ENCODE measurements at places on chromosomes 13 and 19.

DNA sequence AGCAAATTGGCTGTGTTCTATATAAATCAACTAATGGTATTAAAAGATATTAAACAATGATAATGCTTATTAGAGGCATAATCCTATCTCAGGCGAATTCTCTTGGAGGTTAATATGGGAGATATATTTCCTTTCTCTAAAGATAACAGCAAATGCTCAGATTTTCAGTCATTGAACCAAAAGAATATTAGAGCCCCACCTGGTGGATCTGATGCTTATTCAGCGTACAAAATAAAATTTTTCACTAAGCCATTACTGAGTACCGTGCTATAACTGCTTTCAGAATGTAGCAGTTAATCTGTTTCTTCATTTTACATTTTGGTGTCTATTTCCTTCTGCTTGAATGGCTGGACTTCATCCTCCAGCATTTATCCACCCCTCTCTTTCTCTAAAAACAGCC is 143.3 kb upstream of the IPO5 start:
- DNase-seq: no peak

DNA sequence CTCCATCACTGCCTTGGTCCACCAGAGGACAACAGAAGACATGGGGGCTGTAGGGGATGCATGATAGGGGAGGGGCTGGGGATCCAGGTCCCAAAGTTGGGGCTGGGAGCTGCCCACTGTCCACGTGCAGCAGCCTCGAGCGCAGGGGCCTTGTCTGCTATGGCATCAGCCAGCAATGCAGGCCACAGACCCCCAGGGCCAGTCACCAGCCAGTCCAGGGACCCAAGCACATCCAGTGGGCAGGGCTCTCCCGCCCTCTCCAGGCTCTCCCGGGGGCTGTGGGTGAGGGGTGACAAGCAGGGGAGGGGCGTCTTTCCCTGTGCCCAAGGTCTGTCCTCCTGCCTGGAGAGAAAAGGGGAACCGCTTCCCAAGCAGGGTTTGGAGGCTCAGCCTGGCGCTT is 32.8 kb downstream of the PEPD start:
- no peak for DNase-seq

GRCh38 chr13:39462428-39462827 is 140.6 kb downstream of the LHFPL6 start:
- no peak for DNase-seq

GRCh38 chr13:26977541-26977940 is 194.1 kb downstream of the USP12 start:
- no peak for DNase-seq

GRCh38 chr13:39776439-39776838 is 121.0 kb downstream of the COG6 start:
- no peak for DNase-seq

- DNase-seq: no peak
These were observed 12.2 kb upstream of the KLK12 start for GRCh38 chr19:51047031-51047335.

DNA sequence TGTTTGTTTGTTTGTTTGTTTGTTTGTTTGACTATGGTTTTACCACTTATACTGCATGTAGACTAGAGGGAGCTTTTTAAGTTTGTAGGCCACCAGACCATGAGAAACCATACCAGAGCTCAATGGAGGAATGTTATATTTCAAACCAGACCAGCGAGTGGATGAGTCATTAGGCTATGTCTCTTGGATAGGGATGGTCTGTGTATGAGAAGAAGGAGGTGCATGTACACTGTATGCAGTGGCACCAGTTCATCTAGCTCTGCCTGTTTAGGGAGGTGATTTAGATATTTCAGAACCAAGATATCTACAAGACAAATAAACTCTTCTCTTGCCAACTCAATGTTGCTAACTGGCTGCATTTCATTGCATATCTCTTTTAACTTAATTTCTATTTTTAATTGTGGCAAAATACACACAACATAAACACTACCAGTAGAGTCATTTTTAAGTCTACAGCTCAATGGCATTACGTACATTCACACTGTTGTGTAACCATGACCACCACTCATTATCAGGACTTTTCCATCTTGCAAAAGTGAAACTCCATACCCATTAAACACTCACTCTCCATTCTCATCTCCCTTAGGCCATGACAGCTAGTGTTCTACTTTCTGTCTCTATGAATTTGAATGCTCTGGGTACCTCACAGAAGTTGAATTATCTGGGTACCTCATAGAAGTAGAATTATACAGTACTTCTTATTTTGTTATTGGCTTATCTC is 29.2 kb downstream of the SYDE1 start:
- no peak for DNase-seq

GRCh38 chr13:90108547-90108946 is 1238.9 kb upstream of the MIR17HG start:
- no peak for DNase-seq

DNA sequence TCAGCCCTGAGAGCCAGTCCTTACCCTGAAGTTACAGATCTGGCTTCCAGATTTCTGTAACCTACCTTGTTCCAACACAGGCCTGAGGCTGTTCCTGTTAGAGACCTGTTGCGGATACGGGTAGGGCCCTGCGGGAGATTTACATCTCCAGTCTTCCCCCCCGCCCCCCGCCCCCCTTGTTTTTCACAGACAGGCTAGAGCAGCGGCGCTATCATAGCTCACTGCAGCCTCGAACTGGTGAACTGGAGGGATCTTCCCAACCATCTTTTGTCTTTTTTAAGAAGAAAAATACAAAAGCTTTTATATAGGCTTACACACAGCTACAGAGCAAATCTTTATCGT is 10.6 kb upstream of the CEACAM21 start:
- DNase-seq: no peak

DNA sequence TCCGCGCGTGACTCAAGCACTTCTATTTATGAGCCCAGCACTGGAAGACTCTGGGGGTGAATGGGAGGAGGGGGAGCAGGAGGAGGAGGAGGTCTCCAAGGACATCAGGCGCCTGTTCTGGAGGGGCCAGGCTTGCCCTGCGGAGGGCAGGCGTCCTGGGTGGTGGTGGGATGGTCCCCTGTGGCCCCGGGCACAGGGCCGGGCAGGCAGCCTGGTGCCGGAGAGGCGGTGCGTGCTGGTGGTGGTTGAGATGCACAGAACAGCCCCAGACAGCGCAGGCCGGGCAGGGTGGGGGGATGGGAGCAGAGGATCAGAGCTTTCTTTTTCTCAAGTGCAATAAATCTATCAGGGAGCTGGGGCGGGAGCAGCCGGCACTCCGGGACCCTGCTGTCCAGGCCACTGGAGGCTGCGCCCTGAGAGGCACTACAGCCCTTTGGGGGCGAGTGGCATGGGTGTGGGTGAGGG is 14.0 kb downstream of the NKPD1 start:
- no peak for DNase-seq

GRCh38 chr19:53424968-53425597 is 6.7 kb upstream of the ZNF761 start:
- no peak for DNase-seq

GRCh38 chr19:49359851-49360820 is 2.1 kb downstream of the TEAD2 start:
- no peak for DNase-seq

DNA sequence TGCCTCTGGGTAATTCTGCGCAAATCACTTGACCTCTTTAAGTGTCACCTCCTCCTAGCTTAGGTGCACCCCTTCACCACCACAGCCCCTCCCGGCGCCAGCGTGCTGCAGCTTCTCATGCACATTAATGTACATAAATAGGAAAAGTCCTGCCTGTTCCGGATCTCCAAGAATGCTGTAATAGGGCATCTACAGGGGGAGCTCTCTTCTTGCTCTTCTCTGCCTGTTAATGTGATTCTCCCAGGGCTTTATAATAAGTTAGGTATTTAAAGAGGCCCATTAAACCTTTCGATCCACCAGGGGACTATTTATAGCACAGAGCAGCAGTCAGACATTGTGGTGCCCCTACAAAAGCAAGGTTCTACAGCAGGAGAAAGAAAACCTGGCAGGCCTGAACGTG is 35.3 kb downstream of the SOX1 start:
- no peak for DNase-seq

- no peak for DNase-seq
These were observed 1445.4 kb downstream of the EFNB2 start for GRCh38 chr13:105089858-105090643.

DNA sequence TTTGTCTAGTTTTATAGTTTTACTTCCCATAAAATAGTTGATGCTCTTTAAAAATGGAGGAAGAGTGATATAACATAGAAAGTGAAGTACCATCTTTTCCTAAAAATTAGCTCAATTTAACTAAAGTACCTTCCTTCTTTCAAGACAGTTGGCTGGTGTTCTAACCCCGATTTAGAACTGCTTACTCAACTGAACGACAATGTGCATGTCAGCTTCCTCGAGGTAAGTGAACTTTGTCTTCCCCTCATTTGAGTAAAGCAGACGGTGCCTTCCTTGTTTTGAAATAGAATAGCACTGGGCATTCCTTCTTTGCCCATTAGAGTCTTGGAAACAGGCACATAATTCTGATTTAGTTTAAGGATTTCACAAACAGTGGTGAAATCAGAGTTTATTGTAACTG is 1519.2 kb downstream of the EFNB2 start:
- DNase-seq: no peak

DNA sequence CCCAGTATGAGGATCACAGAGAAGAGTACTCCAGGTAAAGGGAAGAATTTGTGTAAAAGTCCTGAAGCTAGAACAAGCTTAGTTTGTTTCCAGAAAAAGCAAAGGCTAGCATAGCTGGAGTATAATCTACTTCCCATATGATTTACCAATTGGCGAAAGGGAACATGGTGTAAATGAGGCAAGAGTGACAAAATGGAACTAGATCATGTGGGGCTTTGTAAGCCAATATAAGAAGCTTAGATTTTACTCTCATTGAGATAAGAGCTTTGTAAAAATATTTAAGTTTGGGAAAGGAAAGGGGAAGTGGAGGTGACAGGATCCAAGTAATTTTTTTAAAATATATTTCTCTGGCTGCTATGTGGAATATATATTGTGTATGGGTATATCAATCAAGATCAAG is 234.9 kb downstream of the KCTD12 start:
- DNase-seq: no peak

DNA sequence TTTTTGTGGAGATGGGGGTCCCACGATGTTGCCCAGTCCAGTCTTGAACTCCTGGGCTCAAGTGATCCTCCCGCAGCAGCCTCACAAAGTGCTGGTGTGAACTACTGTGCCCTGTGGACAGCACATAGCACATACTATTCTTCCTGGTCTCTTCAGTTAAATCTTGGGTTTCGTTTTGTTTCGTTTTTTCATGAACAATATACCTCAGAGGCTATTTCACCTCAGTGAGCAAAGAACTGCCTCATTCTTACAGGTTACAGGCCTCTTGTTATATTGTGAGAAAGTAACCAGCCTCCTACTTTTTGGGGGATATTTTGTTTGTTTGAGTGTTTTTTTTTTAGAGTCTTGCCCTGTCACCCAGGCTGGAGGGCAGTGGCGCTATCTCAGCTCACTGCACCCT is 1.3 kb upstream of the C3 start:
- no peak for DNase-seq

DNA sequence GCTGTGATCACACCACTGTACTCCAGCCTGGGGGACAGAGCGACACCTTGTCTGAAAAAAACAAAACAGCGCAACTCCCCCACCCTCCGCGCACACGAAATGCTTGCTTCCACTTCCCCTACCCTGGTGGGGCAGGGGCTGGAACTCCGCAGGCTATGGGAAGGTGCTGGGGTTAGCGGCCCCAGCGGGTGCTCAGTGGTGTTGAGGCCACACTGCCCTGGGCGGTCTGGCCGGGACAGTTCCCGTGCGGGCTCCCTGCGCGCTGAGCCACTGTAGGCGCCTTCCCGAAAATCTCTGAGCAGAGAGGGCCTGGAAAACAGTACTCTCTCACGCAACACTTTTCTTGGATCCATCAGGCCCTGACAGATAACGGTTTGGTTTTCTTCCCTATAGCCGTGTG is 1.1 kb upstream of the WTIP start:
- no peak for DNase-seq

- DNase-seq: no peak
These were observed 416 bp upstream of the DOCK9 start for GRCh38 chr13:98978280-98978679.

GRCh38 chr19:45145270-45146189 is 15.3 kb downstream of the NKPD1 start:
- no peak for DNase-seq

DNA sequence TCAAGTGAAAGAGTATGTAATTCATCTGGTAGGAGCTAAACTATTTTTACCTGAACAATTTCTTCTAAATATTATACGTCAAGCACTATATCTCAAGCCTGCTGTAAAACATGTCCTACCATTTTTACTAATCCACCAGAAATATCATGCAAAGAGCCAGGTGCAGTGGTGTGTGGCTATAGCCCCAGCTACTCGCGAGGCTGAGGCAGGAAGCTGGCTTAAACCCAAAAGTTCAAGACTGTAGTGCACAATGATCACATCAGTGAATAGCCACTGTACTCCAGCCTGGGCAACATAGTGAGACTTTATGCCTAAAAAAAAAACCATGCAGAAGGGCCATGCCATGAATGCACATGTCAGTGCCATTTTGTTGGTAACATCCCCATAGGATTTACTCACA is 20.7 kb upstream of the CLN5 start:
- no peak for DNase-seq

GRCh38 chr13:31051999-31052398 is 109.7 kb downstream of the HSPH1 start:
- DNase-seq: no peak

DNA sequence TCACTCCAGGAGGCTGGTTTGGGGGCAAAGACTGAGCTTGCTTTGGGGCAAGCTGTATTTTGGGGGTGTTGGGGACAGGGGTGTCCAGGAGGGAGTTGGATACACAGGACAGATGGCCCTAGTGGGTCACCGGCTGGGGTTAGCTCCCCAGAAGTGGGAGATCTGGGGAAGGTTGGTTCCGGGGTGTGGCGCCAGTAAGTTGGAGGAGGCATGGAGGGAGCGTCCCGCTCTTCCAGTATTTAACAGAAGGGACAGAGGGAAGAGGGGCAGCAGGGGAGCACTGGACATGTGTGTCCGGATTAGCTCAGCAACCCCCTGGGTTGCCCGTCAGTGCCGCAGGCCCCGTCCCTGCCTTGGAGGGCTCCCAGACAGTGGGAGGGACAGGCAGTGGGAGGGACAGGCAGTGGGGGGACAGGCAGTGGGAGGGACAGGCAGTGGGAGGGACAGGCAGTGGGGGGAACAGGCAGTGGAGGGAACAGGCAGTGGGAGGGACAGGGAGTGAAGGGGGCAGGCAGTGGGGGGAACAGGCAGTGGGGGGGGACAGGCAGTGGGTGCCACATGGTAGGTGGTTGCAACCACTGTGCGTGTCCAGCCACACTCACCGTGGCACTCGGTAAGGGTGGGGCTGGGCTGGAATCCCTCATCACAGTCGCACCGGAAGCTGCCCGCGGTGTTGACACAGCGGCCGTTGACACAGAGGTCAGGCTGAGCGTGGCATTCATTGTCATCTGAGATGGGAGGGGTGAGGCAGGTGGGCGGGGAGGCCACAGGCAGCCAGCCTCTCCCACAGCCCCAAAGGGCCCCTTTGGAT is 33.2 kb downstream of the CCL25 start:
- DNase-seq: no peak

Data from cerebellar nuclear complex (tissue), 1 donor.